ENCODE measurements at places on chromosomes 6 and 20.

- no peak for DNase-seq
Observed at GRCh38 chr6:152746172-152746553, 4.4 kb upstream of the VIP start.

- DNase-seq: no peak
Observed at GRCh38 chr20:31666258-31667042, 28.7 kb downstream of the COX4I2 start.

- DNase-seq: peak; percentile 73
Observed at GRCh38 chr20:3786126-3786484, 435 bp downstream of the CENPB start.

GRCh38 chr20:2387580-2387979 lies 6.9 kb downstream of the TGM6 start:
- DNase-seq: no peak

DNA sequence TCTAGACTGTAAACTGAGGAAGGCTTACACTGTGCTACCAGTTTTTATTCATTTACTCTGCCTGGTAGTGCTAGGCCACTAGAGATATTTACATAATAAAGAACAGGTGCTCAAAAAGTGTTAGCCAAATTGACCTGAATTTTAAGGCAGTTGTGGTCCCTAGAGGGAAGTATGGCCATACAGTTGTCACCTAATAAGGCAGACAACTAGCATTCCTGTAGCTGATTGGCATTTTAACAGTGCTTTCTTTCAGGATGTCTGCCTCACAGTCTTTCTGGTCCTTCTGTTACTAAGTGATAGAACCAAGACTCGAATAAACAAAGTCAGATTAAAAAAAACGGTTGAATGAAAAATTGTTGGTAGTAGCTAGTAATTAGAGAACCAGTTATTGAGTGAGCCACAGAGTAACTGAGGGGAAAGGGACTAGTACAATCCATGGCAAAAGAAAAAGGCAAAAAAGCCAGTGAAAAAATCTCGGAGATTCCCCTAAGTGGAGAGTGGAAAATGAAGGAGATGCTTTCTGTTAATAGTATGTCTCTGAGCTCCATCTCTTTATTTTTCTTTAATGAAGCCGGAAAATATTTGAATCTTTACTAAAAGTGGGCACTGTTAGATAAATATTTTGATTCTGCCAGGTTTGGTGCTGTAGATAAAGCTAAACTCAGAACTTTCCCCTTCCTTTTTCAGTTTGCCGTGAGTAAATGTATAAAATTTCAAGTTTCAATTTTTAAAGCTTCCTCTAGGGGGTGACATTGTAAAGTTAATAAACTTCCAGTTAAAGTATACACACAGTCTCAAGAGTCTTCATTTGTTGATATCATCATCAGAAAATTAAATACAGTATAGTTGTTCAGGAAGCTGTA lies 9.1 kb downstream of the VTA1 start:
- no peak for DNase-seq

DNA sequence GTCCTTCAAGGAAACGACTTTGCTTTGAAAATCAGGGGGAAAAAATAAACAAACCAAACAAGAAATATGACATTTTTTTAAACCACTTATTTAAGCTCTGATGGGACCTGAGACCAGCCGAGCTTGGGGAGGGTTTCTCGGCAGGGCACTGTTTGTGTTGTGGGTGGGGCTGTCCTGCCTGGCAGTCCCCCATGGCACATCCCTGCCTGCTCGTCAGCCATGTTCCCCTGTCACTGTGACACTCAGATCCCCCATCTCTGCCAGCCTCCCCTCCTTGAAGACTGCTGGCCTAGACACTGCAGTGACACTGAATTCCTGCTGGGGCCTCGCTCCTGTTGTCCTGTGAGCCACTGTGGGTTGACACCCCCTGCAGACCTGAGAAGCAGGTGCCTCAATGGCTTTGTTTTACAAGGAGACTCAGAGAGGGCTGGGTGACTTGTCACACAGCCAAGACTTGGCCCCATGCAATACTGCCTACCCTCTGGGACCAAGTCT lies 95.1 kb upstream of the PTPN1 start:
- no peak for DNase-seq

Data from GM20000 (cell line).